ENCODE measurements at places on chromosomes 11 and 22.

- DNase-seq, result no peak
These were observed 54.6 kb upstream of the CHRM4 start for GRCh38 chr11:46445920-46446771.

GRCh38 chr22:17047656-17048055, 37.1 kb upstream of the IL17RA start:
- no peak for DNase-seq

DNA sequence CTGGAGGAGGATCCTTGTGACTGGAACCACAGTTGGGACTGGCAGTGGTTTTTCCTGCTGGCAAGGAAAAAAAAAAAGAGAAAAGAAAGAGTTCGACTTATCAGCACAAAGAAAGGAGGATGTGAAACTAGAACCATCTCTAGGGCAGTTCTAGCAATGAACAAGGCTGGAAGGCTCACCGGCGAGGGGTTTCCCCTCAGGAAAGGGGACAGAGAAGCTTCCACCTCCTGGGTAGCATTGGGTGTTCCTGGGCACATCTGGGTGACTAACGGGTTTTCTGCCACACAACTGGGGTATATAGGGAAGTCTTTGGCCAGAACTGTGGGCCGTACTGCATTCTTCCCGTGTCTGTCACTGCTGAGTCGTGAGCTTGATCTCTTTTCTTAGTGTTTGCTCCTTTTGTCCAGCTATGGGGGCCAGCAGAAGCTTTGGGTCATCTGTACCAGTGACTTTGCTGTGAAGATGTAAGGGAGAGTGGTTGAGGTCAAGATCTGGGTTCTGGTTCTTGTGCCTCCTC, 109.4 kb upstream of the OR4B1 start:
- no peak for DNase-seq

GRCh38 chr11:84993386-84993785, 633.8 kb downstream of the DLG2 start:
- DNase-seq, result no peak

DNA sequence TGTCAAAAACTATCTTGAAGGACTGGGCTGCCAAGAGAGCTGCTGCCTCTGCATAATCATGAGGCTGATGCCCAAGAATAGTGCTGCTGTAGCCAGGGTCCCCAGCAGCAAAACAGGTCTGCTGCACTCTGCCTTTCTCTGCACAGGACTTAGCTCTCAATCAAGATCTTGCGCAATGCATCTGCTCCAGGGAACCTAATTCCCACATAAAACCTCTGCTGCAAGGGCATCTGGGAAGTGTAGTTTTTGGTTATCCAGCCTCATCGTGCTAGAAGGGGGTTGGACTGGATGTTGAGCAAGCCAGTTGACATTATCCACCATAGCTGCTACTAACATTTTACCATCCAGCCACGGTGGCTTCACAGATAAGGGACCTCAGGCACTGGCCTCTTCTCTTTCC, 192.7 kb downstream of the C11orf91 start:
- DNase-seq, result no peak

- DNase-seq, result no peak
These were observed 22.0 kb downstream of the TP53AIP1 start for GRCh38 chr11:128920666-128921065.

DNA sequence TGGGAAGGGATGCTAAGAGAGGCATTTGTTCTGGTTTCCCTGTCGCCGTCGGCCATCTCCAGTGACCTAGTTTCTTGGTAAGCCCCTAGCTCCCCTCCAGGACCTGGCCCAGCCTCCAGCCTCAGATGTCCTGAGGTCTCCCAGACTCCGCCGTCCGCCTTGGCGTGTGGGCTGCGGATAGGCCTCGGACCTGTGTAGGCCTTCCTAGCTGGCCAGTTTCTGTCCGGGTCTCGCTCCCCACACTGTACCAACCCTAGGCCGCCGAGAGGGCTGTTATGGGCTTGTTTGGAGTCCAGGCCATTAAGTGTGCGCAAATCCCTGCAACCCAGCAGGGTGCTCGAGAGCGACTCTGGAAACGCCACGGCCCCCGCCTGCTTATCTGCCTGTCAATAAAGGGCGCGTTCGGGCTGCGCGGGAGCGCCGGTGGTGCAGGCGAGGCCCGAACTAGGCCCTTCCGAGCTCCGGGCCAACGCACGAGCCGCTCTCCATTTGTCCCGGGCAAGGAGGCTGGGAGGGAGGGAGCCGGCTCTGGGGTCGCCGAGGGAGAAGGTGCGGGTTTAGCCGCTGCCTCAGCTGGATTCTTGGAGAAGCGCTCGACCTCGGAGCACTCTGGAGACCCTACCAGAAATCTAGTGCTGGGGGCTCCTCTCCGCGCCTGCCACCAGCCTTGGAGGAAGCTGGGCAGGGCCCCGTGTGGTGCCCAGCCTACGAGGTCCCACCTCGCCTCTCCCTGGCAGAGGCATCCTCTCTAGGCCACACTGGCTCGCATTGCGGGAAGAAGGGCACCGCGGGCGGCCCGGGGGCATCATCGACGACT, 8.7 kb upstream of the PAX6 start:
- no peak for DNase-seq

- DNase-seq, result no peak
These were observed 55.5 kb downstream of the FAM83F start for GRCh38 chr22:40050258-40050657.

DNA sequence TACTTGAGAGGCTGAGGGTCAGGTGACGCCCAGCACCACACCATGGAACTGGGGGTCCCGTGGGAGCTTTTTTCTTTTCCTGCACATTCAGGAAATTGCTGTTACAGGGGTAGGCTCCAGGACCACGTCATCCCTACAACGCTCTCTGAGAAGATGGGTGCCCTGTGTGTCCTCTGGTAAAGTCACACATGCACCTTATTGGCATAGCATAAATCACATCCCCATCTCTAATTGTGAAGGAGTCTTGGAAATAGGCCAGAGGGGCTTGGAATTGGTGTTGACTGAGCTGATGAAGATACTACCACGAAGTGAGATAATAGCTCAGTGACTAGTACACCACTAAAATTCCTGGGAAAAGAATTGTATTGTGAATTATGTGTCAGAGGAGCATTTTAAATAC, 57.6 kb downstream of the TNRC6B start:
- no peak for DNase-seq

GRCh38 chr22:49889071-49889470, 29.2 kb downstream of the ALG12 start:
- DNase-seq, result no peak

DNA sequence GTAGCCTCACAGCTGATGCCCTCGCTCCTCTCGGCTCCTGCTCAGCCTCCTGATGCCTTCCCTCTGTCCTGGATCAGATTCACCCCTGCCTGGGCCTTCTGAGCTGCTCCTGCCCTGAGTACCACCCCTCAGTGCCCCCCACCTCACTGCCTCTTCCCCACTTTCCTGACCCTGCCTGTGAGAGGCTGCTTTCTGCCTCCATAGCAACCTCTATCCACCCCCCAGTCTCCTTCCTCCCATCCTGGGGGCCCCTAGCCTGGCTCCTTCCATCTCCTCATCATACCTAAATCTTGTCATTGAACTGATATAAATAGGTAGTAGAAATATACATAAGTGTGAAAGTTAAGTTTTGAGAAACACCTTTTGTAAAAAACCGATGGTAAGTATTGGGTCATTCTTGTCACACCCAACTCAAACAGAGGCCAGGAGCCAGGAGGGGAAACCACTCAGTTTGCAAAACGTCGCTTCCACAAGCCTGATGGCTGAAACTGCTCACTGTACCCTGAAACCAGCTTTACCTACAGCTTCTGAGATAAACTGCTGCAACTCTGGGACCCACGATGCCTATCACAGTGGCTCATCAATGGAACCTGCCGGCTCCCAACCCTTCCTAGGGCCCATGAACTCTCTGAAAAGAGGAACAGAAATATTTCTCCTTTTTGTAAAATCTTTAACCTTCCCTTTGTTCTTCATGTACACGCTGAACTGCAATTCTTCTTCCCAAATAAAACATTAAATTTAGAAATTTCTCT, 4.8 kb upstream of the APOBEC3H start:
- no peak for DNase-seq

DNA sequence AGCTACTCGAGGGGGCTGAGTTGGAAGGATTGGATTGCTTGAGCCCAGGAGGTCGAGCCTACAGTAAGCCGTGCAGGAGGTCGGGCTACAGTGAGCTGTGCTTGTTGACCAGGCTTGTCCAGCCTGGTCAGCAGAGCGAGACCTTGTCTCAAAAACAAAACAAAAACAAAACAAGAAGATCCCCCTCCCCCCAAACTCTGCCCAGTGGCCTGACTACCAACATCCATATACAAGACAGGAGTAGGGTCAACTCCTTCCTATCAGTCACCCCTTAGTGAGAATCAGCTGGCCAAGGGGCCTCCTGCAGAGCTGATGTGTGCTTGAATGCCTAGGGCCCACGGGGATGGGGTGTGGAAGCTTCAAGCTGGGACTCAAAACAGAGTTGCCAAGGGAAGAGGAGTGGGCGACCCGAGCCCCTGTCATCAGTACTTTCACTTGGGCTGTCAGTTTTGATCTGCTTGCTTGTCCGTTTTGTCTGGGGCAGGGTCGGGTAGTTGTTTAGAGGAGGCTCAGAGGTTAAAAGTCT, 942 bp upstream of the TSPAN18 start:
- DNase-seq, result no peak

DNA sequence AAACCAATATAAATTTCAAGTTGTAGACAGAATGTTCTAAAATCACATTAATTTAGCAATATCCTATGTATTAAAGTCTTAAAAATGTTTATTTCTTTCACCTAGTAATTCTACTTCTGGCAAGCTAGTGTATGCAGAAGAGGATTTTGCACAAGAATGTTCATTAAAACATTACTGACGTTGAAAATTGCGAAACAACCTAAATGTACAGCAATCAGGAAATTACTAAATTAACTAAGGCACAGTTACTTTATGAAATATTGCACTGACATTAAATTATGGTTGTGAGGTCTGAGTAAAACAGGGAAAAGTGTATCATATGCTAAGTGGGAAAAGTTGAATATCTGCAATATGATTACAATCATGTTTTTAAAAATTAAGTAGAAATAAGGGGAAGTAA, 4.1 kb downstream of the SLC36A4 start:
- no peak for DNase-seq

GRCh38 chr22:46931414-46931813, 169.0 kb downstream of the TBC1D22A start:
- DNase-seq, result no peak

DNA sequence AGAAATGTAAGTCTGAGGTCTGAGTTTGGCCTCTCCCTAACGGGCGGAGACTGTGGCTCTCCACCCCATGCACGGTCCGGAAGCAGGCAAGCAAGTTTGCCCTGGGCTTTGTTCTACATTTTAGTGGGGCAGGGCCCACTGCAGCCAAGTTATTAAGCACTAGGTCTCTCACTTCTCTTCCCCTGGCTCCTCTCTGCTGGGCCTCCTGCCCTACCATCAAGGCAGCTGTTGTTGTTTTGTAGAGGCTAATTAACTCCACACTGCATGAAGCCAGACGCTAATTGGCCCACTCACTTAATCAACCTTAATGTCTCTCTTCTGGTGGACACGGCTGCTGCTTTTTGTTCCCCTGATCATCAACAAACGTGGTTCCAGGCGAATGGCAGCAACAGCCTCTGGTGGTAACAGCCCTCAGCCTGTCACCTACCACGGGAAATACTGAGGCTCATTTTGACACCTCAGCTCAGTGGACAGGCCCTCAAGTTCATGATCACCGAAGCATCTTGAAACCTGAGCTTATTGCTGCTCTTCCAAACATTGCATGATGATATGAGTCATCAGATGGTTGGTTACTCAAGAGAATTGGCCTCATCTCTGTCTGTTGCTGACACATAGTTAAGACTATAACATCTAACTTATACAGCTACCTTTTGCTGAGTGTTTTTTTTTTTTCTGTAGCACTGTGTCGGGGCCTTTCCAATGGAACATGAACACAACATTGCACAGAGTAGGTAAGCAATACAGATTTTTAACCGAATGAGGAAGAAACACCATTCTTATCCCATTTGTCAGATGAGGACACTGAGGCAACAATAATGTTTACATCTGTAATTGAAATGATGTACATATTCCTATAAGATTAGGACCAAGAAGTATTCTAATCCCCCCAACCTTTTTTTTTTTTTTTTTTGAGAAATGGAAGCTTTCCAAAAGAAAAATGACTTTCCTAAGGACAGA, 20.8 kb upstream of the LMO2 start:
- no peak for DNase-seq

DNA sequence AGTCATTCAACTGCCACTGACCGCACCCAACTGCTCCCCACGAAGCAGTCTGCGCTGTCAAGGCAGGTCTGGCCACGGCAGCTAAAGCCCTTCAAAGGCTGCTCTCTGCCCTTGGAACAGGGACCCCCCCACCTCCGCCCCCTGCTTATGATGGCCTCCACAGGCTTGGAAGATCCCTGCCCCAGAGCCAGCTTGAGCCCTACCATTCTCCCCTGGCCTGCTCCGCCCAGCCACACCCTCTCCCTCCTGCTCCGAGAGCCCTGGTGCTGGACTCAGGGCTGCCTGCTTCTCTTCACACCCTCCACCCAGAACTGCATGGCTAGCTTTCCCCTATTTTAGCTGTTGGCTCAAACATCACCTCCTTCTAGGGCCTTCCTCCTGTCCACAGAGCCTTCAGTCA, 19.0 kb downstream of the ZMAT5 start:
- DNase-seq, result no peak

DNA sequence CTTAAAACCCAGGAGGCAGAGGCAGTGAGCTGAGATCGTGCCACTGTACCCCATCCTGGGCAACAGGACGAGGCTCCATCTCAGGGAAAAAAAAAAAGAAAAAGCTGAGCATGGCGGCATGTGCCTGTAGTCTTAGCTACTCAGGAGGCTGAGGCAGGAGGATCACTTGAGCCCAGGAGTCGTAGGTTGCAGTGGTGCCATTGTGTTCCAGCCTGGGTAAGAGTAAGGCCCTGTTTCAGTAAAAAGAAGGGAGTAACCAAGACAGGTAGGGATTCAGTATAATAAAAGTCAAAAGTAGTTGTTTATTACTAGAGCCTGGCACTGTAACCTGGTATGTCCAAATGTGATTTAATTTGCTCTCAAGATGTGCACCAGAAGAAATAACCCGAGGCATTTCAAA, 8.1 kb upstream of the RAB30 start:
- DNase-seq, result no peak

GRCh38 chr22:47515384-47516125, 753.1 kb downstream of the TBC1D22A start:
- DNase-seq, result peak; percentile 5

- DNase-seq, result no peak
These were observed 60.5 kb downstream of the BCR start for GRCh38 chr22:23240639-23241389.

DNA sequence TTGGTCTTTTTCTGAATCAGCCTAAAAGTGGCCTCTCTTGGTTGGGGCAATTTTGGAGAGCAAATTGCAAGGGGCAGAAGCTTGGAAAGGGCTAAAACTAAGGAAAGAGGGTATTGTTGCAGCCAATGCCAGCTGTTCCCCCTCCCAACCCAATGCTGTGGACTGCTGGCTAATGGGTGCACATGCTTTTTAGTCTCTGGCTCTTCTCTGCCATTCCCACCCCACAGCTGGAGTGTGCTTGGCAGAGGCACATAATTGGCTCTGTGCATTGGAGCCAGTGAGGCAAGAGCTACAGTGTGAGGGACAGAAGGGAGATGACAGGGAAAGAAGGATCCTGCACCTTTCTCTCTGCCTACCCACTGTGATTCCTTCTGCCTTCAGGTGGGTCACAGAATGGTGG, 140.0 kb downstream of the NECTIN1 start:
- DNase-seq, result no peak
